Stromal cell of bone marrow (primary cell): ENCODE measurements at places on chromosomes 13 and 19.

DNA sequence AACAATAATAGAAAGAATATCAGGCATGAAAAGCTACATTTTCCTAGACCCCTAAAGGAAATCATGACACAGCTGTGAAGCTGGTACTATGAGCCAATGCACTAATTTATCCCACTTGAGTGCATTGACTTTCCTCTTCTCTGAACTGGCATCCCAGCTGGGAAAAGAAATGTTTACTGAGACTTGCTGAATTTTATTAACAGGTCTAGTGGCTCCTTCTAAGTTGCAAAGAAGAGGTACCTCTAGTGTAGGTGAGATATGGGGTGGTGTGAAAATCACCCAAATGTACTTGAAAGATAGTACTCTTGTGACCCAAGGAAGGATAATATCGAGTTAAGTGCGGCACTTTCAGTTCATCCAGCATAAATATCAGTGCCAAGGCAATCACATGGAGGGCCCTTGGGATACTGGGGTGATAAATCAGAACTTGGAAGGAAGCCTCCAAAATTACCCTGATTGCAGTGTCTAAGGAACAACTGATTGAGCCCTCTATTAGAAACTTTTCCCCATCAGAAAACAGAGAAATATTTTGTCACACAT, 369.2 kb downstream of the PCDH9 start:
- DNase-seq, result peak; percentile 3

DNA sequence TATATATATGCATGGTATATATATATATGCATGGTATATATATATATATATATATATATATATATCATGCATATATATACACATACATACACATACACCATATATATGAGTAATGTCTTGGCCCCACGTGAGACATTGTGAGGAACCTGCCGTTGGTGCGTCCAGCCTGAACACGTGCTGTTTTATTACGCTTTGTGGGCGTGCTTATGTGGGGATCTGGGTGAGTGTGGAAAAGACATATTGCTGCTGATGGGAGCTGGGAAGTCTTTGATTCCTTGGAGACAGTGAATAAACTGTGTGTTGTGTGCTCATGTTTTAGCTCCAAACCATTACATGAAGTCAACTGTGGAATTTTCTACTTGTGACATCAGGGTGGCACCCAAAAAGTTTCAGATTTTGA, 28.9 kb downstream of the KCTD15 start:
- no peak for DNase-seq

GRCh38 chr19:29329460-29330134, 116.6 kb upstream of the UQCRFS1 start:
- DNase-seq, result no peak

DNA sequence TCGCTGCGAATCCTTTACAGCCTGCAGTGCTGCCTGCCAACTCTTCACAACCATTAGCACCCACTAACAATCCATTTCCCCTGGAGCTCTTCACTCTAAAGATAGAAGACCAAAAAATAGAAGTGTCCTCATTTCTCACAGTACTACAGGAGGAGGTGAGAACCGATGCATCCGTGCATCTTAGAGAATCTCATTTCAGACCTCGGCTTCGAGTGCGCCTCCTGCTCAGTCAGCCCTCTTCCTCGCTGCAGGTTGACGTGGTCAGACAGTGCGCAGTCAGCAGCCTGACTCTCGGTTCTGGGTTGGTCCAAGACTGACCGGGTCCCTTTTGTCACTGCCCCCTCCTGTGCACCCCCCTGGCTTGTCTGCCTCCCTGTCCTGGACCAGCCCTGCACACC, 85.3 kb downstream of the RAB20 start:
- DNase-seq, result no peak

- DNase-seq, result no peak
Measured at GRCh38 chr13:35966024-35966423, 165.2 kb downstream of the DCLK1 start.

DNA sequence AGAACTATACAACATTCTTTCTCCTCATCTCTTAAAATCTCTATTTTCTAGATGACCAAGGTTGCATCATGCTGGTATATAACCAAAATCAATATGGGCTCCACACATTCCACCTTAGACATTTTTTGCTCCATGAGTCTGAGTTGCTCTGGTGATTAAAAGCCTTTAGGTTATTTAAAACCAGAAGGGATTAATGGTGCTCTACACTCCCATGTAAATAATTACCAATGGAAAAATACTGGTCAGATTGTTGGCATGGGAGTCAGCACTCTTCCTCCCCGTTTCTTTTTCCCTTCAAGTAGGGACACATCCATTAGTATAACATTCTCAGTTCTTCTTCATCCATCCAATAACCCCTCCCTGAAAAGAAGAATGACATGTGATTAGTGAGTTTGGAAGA, 747.7 kb downstream of the PCDH17 start:
- DNase-seq, result no peak

- no peak for DNase-seq
Measured at GRCh38 chr13:62626771-62627170, 1211.1 kb upstream of the PCDH20 start.

DNA sequence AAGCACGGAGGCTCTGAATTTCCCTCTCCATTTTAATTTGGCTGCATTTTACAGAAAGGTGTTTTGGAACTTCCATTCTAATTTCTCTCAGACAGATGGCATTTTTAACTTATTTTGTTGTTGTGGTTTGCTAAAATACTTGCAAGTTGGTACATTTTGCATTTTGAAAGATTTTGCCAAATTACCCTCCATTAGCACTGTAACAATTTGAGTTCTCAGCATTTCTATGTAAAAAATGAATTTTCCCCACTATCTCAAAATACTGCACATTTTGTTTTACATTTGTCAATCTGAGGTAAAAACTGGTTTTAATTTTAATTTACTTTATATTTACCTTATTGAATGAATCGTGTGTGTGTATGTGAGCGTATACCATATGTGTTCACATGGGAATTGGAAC, 7.0 kb upstream of the HNRNPL start:
- DNase-seq, result no peak

- no peak for DNase-seq
Measured at GRCh38 chr13:46665248-46665632, 112.3 kb downstream of the LRCH1 start.
